NCI-H1417 treated with DMSO at 0.1 percent for 48 hours (cell line): ENCODE measurements at places on chromosomes 2 and 18.

DNA sequence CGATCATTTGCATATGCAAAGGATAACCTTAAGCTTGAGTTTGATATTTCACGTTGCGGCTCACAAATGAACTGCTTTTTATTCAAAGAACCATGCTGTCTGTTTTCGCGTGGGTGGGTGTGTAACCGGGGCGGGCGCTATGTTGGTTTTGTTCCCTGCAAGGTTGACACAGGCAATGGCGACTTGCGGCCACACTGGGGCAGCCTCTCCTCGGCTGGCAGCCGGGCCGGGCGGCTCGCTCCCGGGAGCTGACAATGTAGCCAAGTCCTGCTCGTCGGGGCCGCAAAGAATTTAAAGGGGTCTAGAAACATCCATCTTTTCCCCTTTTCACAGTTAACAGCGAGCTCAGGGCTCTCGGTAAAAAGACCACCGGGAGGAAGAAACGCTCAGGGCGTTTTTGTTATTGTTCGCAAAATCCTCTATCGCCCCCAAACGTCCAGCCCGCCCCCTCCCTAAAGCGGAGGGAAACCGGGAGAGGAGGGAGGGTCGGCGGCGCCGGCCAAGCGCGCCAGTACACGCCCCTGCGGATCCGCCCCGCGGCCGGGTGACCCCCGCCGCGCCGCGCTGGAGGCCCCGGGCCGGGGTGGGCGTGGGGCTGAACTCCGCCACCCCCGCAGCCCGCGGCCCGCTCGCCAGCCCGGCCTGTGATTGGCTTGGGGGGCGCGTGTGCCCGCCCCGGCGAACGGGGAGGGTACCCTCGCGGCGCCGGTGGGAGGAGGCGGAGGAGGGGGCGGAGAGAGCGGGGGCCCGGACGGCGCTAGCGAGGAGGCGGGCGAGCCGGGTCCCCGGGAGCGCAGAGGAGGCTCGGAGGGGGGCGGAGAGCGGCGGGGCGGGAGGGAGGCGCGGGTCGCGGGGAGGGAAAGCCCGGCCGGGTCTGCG is at the start of gene NEDD4L:
NEDD4L (plus strand) TSS at position 736 of the 879 bp plus-strand sequence. CDS start 435 bp downstream, outside the sequence.
- peak; percentile 88 for DNase-seq

GRCh38 chr2:159030674-159031380 is 62.4 kb downstream of the TANC1 start:
- DNase-seq: no peak

DNA sequence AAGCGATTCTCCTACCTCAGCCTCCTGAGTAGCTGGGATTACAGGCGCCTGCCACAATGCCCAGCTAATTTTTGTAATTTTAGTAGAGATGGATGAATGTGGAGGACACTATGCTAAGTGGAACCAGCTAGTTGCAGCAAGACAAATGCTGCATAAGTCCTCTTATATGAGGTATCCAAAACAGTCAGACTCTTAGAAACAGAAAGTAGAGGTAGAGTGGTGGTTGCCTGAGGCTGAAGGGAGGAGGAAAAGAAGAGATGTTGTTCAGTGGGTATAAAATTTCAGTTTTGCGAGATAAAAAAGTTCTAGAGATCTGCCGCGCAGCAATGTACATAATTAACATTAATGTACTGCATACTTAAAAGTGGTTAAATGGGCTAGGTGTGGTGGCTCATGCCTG is 145.3 kb upstream of the SPRED2 start:
- DNase-seq: no peak

- DNase-seq: no peak
Measured at GRCh38 chr2:68774569-68775271, 40.1 kb downstream of the ARHGAP25 start.

DNA sequence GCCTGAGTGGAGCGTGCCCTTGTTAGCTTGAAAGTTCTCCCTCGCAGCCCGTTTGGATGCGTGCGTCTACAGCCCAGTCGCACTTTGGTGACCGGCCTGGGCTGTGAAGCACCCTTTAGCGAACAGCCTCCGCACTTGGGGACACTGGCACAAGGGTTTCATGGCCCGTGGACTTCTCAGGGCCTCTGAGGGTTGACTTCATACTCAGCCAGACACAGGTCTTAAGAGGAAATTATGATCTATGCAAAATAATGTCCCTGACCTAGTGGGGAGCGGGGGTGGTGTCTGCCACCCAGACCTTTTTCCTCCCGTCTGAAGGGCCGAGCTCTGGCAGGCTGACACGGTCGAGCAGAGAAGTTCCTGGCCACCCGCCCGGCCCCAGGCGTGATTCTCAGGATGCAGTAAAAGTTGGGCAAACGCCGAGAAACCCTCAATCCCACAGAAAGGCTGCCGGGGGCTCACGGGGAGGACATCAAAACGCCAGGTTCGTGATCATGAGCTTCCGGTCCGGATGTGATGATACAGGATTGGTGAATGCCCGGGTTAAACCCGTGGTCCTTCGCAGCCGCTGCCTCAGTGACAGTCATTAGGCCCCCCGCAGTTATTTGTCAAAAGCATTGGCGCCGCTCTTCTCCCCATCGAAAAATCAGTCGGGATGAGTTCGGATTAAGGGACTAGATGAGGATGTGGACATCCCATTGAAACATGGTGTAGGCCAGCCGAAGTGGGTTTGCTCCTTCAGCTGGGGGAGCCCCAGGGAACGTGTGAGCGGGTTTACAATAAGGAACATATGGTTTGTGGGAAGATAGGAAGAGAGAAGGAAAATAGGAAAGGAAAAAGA is 3.6 kb upstream of the PAX3 start:
- no peak for DNase-seq

DNA sequence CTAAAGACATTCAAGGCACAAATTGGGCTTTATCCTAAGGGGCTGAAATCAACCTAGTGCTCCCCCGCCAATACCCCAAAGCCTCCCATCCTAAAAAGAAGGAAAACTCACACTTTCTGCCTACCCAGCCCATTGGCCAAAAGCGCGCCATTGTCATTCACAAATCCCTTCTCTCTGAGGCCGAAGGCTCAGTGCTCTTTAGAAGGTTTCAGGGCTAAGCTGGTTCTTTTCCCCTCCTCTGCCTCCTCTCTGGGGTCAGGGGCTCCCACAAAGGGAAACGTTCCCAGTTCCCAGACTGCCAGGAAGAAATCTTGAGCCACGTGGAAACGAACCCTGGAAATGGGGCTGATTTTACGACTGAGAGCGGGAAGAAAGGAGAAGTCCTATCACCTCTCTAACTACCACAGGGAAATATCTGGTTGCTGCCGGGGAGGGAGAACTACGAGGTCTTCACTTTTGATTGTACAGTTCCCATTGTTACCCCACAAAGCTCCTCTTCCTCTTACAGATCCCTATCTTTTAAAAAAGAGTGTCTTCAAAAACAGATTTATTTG is 1.7 kb upstream of the SKOR2 start:
- no peak for DNase-seq

GRCh38 chr2:121868652-121869051 is 113.2 kb downstream of the TSN start:
- no peak for DNase-seq
